Hair follicular keratinocyte (primary cell): ENCODE measurements at places on chromosomes 12 and 14. TPM values are rescaled to one million over a fixed set of nuclear protein-coding genes. Genes with fewer than 3 reads are reported as not detected.

ADCY4 gene
- total RNA-seq: 0.23 and 0.34 TPM in 2 replicates

ARMH4 gene
- 0.04 and 0.47 TPM in 2 replicates for total RNA-seq

ANKRD33 gene
- not detected in 2 replicates for total RNA-seq

ITGA7 gene
- 0.08 TPM in 2 replicates for total RNA-seq

TEX52 gene
- not detected in 2 replicates for total RNA-seq

CIT gene
- total RNA-seq: 8.4 and 16.1 TPM in 2 replicates

ARPC3 gene
- 847 and 1,114 TPM in 2 replicates for total RNA-seq

NEMP1 gene
- 6.0 and 10.9 TPM in 2 replicates for total RNA-seq

FGF6 gene
- total RNA-seq: not detected in 2 replicates

ZFHX2 gene
- total RNA-seq: 0.23 TPM in 1 of 2 replicates, not detected in the other
